ENCODE measurements at places on chromosomes 12 and 14.

DNA sequence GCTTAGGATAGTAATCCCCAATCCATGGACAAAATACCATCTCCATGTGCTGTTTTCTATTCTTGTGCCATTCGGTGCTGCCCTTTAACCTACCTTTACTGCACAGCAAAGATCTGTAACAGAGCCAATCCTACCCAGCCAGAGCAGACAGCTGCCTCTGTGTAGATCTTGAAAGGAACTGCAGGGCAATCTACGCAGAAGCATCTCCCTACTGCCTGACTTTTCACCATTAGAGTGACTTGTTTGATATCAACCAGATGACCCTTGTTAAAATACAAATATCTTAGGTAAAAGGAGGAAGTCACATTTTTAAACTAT, 33.9 kb upstream of the PPM1A start:
- DNase-seq, result no peak

DNA sequence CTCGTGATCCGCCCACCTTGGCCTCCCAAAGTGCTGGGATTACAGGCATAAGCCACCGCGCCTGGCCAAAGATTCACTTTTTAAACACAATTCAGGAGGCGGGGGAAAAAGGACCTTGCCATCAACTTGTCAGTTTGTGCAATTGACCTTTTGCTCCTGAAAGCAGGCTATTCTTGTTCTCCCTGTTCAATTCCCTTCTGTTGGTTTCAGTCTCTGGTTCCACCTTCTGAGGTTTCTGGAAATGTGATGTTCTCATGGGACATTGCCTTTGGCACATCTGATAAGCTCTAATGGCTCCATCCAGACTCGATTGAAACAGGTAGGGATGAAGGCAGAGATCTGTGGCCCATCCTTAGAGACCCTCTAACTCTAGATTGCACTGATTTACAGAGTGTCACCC, 17.9 kb upstream of the CCDC85C start:
- peak; percentile 66 for DNase-seq

GRCh38 chr12:60194678-60195077, 598.8 kb downstream of the SLC16A7 start:
- no peak for DNase-seq

DNA sequence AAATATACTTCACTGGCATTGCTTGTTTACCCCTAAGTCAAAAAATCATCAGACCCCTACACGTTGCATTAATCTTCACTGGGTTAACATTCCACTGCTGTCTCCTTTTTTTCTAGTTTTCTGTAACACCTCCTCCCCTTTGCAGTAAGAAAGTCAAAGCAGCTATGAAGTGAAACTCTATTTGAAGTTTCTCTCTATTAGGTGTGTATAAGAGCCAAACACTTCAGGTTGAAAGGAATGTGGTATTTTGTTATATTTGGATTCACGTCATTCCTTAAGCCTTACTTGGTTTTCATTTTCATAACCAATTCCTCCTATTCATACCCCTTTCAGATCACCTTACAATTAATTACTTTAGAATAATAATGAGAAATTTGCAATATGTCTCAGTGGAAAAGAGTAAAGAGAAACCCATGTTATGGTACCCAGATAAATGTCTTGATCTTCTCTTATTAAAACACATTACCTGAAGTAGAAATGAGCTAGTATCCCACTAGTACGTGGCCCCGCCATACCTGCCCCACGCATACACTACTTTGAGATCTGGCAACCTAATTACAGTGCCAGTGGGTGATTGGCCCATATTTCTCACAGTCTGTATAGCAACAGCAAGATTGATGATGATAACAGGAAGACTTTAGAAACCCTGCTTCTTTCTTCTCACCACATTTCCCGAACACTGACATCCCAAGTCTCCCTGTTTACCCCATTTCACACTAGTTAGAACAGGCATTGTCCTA, 236.4 kb upstream of the RGS6 start:
- no peak for DNase-seq

DNA sequence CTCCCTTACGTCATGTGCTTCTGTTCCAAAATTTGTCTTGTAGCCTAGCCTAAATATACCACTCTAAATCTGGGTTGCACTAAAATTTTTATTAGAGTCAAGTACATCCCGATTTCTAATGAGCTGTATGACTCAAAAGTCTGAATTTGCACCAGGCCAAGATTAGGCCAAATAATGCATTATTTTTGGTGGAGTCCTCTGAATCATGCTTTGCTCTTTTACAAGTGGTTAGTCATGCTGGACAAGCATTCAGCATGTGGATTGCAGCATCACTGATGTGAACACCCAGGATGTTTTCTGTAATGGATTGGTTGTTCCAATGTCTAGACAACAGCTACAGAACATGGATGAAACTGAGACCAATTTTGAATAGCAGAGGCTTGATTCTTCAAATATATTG, 23.7 kb downstream of the HEBP1 start:
- DNase-seq, result no peak

DNA sequence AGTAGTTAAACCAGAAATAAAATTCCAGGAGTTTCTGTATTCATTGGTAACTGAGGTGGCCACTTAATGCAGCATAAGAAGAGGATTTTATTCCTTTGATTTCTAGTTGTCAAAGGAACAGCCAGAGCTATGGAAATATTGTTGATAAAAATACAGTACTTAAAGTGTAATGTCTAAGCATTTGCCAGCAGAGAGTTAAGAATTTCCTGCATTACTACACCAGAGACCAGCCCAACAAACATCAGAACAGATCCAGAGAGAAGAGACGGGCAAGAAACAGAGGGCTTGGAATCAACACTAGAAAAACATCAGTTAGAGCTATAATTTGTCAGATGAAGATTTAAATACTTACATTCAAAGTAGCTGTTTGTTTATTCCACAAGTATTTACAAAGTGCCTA, 77.9 kb downstream of the ST8SIA1 start:
- DNase-seq, result no peak

- no peak for DNase-seq
These were observed 90.2 kb upstream of the HECTD1 start for GRCh38 chr14:31297701-31298344.

- no peak for DNase-seq
These were observed 288.5 kb upstream of the GARIN2 start for GRCh38 chr14:66900719-66901118.

GRCh38 chr14:59186306-59186705, 2.2 kb upstream of the DAAM1 start:
- no peak for DNase-seq

GRCh38 chr14:105286759-105287144, 14.0 kb downstream of the BRF1 start:
- no peak for DNase-seq

- DNase-seq, result no peak
These were observed 207.8 kb upstream of the OTX2 start for GRCh38 chr14:57018065-57018464.

DNA sequence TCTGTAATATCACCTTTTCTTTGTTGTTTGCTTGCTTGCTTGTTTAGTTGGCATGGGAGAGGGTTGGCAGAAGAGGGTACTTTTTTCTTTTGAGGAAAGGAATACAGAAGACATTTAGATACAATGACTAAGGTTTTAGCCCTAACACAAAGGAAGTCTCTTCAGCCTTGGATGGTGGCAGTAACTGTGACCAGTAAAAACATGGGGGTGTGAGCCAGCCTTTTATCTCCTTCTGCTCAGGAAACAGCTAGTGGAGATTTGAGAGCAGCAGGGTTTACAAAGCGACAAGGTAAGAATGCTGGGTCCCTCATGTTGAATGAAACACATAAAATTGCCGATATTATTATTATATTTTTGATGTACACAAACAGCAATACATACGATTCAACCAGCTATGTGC, 40.4 kb downstream of the SLC8A3 start:
- DNase-seq, result no peak

GRCh38 chr12:9736936-9737705, 4.2 kb upstream of the CLECL1 start:
- no peak for DNase-seq

- DNase-seq, result no peak
These were observed 76.1 kb downstream of the GALNT4 start for GRCh38 chr12:89448526-89448925.

DNA sequence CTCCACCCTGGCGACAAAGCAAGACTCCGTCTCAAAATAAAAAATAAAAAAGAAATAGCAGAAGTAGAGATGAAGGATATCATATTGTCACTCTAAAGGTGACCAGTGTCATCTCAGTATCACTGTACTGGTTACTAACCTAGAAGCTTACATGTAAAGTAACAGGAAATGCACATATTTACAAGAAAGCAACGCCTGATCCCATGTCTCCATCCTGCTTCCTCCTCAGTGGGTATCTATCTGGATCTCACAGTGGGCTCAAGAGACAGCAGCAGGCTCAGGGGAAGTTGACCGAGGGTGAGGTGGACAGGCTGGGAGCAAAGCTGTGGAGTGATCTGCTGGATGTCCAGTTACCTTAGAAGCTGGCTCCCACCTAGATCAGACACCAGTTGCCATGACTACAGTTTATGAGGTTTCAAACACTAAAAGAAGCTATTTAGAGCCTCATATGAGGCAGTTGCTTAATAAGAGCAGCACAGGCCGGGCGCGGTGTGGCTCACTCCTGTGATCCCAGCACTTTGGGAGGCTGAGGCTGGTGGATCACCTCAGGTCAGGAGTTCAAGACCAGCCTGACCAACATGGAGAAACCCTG, 10.5 kb downstream of the MTRFR start:
- DNase-seq, result peak; percentile 52

DNA sequence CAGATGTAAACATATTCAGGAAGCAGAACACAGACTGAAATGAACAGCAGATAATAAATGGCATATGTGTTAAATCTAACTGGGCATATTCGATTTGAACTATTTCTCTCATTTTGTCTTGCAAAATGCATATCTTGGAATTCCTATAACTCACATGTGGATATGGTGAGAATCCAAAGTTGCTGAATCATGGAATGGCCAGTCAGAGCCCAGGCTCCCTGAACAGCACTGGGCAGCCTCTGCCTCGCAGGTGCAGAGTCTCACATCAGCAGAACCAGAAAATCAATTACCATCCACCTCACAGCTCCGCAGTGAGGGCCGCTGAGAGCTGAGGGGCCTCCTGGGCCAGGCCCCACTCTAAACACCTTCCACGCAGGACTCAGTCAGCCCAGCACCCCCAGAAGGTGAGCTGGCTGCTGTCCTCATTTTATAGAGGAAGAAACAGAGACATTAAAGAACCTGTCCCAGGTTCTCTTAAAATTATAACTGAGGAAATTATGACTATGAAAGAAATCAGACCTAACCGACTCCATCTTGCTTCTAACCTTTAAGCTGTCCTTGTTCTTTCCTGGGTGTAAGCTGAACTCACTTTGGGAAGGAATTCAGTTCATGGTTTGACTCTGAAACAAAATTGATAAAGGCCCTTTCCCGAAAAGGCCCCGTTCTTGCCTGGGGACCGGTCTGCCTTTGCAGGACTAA, 269.1 kb upstream of the SFSWAP start:
- peak; percentile 44 for DNase-seq

DNA sequence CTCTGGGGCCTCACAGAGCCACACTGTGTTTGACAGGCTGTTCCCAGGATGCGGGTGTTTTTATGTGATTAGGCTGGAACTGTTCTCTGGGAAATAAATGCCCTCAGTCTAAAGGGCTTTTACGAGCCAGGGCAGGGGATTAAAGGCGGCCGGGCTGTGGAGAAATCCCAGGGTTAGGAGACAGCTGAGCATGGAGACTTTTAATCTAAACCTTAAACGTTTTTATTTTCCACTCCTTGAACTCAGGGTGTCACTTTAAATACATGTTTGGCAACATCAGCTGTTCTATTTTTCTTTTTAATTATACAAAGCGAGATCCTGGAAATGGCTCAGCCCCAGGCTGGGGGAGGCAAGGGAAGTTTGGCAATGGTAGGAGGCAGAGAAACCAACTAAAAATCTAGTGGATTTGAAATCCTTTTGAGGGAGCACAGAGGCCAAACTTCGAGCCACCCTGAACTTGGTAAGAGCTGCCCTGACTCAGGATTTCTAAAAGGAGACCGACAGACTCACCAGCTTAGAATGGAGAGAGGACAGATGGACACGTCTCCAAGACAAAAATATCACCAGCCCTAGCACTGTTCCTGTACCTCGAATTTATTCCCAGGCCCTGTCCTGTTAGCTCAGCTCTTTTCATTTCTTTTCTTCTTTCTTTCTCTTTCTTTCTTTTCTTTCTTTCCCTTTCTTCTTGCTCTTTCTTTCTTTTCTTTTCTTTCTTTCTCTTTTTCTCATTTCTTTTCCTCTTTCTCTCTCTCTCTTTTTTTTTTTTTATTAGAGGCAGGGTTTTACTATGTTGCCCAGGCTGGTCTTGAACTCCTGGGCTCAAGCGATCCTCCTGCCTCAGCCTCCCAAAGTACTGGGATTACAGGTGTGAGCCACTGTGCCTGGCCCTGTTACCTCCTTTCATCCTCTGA, 15.8 kb upstream of the ORAI1 start:
- peak; percentile 84 for DNase-seq

- DNase-seq, result peak; percentile 96
These were observed at the start of gene SLC16A7 for GRCh38 chr12:59595883-59596540. Gene SLC16A7 (plus strand): TSS chr12:59596029. CDS start chr12:59704802, 108,773 bp downstream.

DNA sequence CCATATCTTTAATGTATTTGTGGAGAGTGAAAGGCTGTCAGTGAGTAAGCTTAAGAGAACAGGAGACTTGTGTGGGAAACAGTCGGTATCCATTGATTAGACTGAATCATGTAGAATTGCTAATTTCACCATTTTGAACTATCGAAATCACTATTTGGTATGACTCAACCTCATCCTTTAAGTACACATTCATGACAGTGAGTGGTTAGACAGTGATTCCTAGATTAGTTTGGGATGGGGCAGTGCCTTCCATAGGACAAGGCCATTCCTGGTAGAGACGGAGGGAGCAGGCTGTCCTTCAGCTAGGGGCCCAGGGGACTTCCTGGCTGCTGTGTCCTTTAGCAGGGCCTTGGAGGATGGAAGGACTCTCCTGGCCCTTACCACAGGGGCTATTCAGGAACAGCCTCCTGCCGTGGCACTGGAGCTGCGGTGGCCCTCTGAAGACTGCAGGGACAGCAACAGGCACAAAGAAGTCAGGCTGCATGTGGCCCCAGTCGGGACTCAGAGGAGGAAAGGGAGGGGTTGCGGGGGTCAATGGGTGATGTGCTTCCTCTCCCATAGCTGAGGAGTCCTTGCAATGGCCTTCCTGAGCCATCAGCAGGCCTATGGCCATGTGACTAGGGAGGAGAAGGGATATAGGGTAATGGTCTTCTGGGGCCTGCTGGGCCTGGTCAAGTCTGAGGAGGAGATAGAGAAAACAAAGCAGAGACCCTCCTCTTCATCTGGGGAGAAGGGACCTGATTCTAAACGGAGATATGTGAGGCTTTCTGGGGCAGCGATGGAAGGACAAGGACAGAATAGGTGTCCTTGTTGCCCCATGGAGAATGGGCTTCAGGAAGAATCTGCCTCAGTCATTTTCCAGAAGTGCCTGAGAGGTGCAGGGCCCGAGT, 11.2 kb downstream of the SERPINA1 start:
- DNase-seq, result peak; percentile 34

GRCh38 chr12:65432114-65432513, 153.6 kb downstream of the MSRB3 start:
- no peak for DNase-seq

DNA sequence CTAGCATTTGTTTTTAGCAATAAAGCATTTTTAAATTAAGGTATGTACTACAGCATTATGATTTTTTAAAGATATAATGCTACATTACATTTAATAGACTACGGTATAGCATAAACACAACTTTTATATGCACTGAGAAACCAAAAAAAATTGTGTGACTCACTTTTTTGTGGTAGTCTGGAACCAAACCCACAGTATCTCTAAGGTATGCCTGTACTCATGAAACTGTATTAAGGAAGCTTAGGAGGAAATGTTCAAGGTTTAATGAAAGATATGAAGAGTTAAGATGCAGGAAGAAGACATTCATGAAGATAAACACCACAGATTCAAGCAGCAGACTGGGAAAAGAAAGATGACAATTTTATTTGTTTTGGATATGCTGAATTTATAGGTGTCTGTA, 51.7 kb downstream of the PPP1R12A start:
- no peak for DNase-seq

Data from islet precursor cell (in vitro differentiated cells).